NCI-H510A (cell line): ENCODE measurements at places on chromosomes 6 and 20.

- no peak for DNase-seq
These were observed 191.6 kb upstream of the MCHR2 start for GRCh38 chr6:100185615-100186014.

DNA sequence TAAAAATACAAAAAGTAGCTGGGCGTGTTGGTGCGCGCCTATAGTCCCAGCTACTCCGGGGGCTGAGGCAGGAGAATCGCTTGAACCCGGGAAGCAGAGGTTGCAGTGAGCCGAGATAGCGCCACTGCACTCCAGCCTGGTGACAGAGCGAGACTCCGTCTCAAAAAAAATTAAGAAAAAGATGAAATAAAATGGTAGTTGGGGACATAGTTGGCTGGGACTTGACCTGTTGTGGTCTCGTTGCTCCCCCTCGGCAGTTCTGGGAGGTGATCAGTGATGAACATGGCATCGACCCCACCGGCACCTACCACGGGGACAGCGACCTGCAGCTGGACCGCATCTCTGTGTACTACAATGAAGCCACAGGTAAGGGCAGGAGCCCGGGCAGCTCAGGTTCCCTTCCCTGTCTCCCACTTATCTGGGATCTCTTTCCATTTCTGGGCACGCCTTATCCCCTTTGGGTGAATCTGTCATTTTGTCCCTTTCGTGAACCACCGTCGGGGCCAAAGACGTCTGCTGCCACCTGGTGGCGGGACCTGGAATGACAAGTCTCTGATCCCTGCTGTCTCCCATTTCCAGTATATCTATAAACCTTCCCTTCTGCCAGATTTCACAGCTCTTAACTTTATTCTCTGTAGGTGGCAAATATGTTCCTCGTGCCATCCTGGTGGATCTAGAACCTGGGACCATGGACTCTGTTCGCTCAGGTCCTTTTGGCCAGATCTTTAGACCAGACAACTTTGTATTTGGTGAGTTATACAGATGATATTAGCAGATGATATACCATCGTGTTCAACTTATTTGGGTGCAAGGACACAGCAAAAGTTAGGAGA lies 2.3 kb downstream of the TUBB start:
- peak; percentile 35 for DNase-seq

DNA sequence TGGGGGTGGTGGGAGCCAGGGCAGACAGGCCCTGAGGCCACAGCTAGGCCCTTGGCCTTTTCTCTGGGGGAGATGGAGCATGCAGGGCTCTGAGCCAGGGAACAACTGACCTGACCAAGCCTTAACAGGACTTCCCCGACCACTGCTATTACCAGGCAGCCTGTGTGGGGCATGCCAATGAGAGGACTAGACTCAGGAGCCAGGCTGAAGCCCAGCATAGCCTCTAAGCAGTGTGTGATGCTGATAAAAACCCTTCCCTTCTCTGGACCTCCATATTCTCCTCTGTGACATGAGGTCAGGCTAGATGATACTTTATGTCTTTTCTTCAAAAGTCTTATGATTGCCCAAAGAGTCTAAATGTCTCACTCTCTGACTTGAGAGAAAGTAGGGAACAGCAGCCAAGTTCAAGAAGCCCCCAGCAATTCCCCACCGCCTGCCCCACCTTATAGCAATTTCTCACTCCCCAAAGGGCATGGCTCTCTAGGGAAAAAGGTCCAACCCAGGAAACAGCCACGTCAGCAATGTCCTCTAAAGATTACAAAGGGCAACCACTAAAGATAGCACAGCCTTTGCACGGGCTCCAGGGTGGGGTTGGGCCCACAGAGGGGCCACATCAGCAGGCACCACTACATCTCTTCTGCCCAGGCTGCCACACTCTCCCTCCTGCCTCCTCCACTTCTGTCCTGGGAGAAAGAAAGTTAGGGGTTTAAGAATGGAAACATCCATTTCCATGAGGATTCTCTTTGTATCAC lies 71.3 kb downstream of the TRERF1 start:
- DNase-seq, result no peak

DNA sequence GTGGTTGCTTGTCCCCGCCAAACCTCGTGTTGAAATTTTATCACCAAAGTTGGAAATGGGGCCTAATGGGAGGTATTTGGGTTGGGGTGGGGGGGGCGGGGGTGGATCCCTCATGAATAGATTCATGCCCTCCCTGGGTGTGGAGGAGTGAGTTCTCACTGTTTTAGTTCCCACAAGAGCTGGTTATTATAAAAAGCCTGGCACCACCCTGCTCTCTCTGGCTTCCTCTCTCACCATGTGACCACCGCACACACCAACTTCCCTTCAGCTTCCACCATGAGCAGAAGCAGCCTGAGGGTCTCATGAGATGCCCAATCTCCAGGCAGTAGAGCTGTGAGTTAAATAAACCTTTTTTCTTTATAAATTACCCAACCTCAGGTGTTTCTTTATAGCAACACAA lies 111.3 kb downstream of the PRDM1 start:
- no peak for DNase-seq

DNA sequence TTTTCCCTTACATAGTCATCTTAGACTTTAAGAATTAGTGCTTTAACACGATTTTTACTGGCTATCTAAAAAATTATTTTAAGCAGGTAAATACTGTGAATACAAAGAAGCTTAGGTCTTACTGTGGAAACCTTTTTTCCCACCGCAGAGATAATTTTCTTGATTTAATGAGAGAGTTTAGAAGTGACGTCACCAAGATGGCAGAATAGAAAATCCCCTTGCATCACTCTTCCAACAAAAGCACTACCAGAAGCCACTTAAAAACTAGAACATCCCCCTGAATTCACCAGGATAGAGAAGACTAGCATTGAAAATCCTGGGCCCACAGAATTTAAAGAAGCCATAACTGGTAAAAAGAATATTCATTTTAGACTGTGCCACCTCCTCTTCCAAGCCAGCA lies 375.4 kb upstream of the PTCHD4 start:
- DNase-seq, result no peak

- no peak for DNase-seq
These were observed 185.0 kb upstream of the SGK1 start for GRCh38 chr6:134502614-134503549.

- DNase-seq, result no peak
These were observed 30.2 kb upstream of the MRPS18A start for GRCh38 chr6:43717822-43718221.

GRCh38 chr6:87832025-87832825 lies 130.2 kb upstream of the AKIRIN2 start:
- no peak for DNase-seq

- DNase-seq, result no peak
These were observed 7.9 kb upstream of the GMNN start for GRCh38 chr6:24766680-24767462.

- DNase-seq, result no peak
These were observed 37.6 kb upstream of the CST5 start for GRCh38 chr20:23917024-23917725.

DNA sequence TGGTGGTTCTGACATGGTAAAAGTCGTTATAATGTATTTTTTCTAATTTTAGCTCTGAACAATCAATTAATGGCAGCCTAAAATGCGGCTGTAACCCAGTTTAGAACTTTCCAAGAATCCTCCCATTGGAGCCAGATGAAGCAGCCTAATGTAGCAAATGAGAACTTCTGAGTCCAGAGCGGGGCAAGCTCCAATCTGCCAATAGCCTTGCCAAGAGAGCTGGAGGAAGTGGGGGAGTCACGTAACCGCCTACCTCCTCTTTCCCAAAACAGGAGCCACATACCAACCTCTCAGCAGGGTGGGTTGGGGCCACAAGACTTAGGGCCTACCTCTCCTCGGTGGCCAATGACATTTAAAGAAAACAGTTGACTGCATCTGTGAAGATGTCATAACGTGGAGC lies 230.6 kb downstream of the SOD2 start:
- no peak for DNase-seq
